Adrenal gland (tissue), 19 donors: ENCODE measurements at places on chromosomes 1 and 21. TPM values are rescaled to one million over a fixed set of nuclear protein-coding genes. Genes with fewer than 3 reads are reported as not detected.

DNA sequence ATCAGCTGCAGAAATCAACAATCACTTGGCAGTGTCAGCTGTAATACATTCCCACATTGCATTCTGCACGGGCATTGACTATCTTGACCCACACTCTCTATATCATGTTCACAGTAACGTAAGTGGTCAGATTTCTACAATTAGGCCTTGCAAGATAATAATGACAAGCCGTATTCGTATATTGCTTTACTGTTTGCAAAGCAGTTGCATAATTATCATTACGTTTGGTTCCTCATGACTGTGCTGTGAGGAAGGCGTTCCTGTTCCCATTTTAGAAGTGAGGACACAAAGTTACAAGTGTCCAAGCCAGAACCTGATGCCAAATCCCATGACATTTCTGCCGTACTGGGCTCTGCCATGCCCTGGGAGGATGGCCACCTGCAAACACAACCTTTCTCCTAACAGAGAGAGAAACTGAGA is 53.5 kb upstream of the TARBP1 start:
- H3K4me3 ChIP-seq = no peak overlapping the region
- no peaks in the 10 kb centered on the region for H3K27me3 ChIP-seq
- DNase-seq = peak; percentile 47
- H3K36me3 ChIP-seq = no peaks in the 10 kb centered on the region
- peak overlapping the region; percentile 94 for H3K27ac ChIP-seq

RPL11 gene
- 909 TPM for total RNA-seq

C8B gene
- total RNA-seq = not detected

DNA sequence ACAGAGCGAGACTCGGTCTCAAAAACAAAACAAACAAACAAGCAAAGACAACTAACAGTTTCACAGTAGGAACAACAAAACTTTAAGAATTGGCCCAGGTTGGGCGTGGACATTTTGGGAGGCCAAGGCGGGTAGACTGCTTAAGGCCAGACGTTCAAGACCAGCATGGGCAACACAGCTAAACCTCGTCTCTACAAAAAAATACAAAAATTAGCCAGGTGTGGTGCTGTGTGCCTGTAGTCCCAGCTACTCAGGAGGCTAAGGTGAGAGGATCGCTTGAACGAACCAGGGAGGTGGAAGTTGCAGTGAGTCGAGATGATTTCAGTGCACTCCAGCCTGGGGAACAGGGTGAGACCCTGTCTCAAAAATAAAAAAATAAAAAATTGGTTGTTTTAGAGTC is 13.5 kb downstream of the GTF2B start:
- H3K4me3 ChIP-seq = no peak overlapping the region
- no peaks in the 10 kb centered on the region for H3K27me3 ChIP-seq
- H3K27ac ChIP-seq = no peak overlapping the region
- no peak for DNase-seq
- peaks cover 33% of the 10 kb centered on the region for H3K4me1 ChIP-seq
- no peaks in the 10 kb centered on the region for H3K36me3 ChIP-seq

- DNase-seq = no peak
- H3K27ac ChIP-seq = no peak overlapping the region
- peaks cover 18% of the 10 kb centered on the region for H3K36me3 ChIP-seq
- H3K27me3 ChIP-seq = no peaks in the 10 kb centered on the region
- no peak overlapping the region for H3K4me3 ChIP-seq
- no peaks in the 10 kb centered on the region for H3K4me1 ChIP-seq
Measured at GRCh38 chr1:235239851-235240250, 78.8 kb upstream of the RBM34 start.

GRCh38 chr1:109904105-109904817 is 6.4 kb upstream of the CSF1 start:
- no peak for DNase-seq
- H3K4me1 ChIP-seq = peaks cover 11% of the 10 kb centered on the region
- H3K27ac ChIP-seq = no peak overlapping the region
- no peak overlapping the region for H3K4me3 ChIP-seq
- no peaks in the 10 kb centered on the region for H3K27me3 ChIP-seq
- H3K36me3 ChIP-seq = no peaks in the 10 kb centered on the region

S100A8 gene
- 72.2 TPM for total RNA-seq

DNA sequence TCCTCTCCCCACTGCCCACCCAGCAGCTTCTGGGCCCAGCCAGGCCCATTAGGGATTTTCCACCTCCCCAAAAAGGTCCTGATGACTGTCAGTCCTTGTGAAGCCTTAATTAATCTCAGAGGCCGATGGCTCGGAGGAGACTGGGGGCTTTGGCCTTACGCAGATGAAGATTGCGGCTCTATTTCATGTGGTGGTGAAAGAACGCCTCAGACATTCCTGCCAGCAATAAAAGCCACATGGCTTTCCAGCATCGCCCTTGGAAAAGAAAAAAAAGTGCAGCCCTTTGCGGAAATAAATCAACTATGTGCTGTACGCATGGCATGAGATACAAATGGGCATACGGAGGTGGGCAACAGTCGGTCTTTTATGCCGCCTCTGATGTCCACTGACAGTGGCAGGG is 6.6 kb upstream of the RUNX3 start:
- H3K36me3 ChIP-seq = no peaks in the 10 kb centered on the region
- H3K4me1 ChIP-seq = peaks cover 4% of the 10 kb centered on the region
- peaks cover 45% of the 10 kb centered on the region for H3K27me3 ChIP-seq
- DNase-seq = no peak

DNA sequence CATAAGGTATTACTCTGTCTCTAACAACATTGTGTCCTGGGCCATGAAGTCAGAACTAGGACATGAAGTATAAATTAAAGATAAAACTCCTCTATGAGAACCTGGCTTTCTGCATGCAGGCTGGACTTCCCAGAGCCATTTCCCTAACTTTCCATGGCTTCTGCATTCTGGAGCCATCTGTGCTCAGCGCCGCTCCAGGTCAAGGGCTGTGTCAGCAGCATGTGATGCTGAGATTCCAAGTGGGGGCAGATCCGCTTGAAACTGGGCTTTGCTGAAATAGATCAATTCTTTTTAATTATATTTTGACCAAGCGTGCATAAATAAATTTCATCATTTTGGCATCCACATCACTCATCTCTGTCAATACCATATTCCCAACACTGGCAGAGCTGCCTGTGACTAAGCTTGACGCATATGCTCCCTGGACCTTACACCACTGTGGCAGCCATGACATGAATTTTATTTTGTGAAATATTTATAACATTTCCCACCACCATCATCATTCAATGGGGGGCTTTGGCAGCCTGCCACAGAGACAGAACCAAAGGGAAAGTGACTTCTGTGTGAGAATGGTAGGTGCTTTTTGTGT is 110.4 kb upstream of the KCNK1 start:
- H3K27ac ChIP-seq = no peak overlapping the region
- no peaks in the 10 kb centered on the region for H3K36me3 ChIP-seq
- no peak for DNase-seq
- no peaks in the 10 kb centered on the region for H3K27me3 ChIP-seq

GRCh38 chr1:185565302-185565701 is 168.9 kb upstream of the HMCN1 start:
- no peaks in the 10 kb centered on the region for H3K36me3 ChIP-seq
- peaks cover 9% of the 10 kb centered on the region for H3K4me1 ChIP-seq
- no peak overlapping the region for H3K27ac ChIP-seq
- H3K4me3 ChIP-seq = no peak overlapping the region

UBE2G2 gene
- total RNA-seq = 74.2 TPM

BEND5 gene
- total RNA-seq = 9.4 TPM

DNA sequence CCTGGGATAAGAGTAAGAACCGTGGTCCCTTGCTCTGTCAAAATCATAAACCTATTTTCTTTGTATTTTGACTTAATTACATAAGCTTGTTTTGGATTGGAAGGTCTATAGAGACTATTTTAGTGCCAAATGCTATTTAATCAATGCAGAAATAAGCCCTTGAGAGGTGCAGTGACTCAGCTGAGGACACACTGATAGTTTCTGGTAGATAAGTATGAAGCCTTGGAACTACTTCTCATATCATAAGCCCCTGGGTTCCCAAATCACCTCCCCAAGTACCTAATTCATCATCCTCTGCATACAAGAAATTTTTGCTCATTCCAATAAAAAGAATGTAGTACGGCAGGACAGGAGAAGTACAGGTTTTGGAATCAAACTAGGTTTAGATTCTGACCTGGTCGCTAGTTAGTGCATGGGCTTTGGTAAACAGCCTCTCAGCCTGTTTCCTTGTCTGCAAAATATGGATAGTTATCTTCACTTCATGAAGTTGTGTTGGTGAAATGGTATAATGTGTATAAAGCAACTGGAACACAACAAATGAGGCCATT is 3.3 kb upstream of the CD55 start:
- H3K36me3 ChIP-seq = peaks cover 1% of the 10 kb centered on the region
- peaks cover 33% of the 10 kb centered on the region for H3K4me1 ChIP-seq
- no peaks in the 10 kb centered on the region for H3K27me3 ChIP-seq
- H3K4me3 ChIP-seq = no peak overlapping the region
- H3K27ac ChIP-seq = peak overlapping the region; percentile 66
- DNase-seq = no peak

LCE3E gene
- total RNA-seq = not detected

DNA sequence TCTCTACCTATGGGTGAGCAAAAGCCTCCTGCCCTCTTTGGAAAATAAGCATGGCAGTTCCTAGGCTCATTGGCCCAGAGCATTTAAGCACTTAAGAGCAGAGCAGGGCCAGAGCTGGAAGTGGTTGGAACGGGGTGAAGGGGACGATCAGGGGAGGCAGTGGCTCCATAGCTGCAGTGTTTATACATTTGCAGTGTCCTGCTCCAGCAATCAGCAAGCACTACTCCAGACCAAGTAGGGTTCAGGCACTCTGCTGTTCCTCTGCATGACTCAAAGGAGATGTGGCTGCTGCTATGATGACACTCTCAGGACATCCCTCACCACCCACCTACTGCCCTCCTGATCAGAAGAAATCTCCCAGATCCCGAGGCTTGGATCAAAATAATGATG is 55.0 kb downstream of the TRABD2B start:
- no peak for DNase-seq
- no peaks in the 10 kb centered on the region for H3K27me3 ChIP-seq
- H3K4me1 ChIP-seq = no peaks in the 10 kb centered on the region
- no peak overlapping the region for H3K4me3 ChIP-seq

RIMKLA gene
- total RNA-seq = 0.50 TPM

AGPAT3 gene
- total RNA-seq = 55.7 TPM
